ENCODE measurements at places on chromosomes 16 and 17.

DNA sequence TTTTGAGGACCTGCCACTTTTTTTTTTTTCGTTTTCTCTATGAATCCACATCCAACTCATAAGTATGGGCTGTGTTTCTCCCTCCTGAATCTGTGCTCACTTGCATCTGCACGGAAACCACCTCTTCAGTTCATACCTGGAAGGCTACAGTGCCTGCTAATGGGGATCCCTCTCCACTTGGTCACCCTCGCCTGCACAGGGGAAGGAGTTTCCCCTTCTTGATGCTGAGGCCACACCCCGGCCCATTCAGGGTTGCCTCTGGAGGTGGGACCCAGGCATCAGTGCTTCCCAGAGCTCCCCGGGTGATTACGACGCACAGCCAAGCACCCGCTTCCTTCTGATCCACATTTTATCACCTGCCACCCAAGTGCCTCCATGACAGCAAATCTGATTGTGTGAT is 85.9 kb upstream of the TBC1D3K start:
- DNase-seq: no peak

DNA sequence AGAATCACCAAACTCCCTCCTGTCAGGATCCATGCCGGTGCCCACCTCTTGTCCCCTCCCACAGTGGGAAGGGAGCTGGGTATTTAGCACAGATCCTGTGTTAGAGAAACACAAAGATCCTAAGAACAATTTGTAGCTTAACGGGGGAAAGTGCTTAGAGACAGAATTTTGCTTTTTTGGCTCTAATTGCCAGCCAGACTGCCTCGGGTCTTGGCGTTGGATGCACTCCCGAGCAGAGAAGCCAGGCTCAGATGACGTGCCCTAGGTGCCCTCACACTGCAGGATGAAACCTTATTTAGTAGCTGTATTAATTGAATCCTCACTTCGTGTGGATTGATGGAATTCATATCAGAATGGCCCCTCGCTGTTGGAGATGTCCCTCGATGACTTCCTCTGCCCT is 22.5 kb upstream of the MAF start:
- no peak for DNase-seq

- no peak for DNase-seq
These were observed 806 bp downstream of the MRM1 start for GRCh38 chr17:36602030-36602748.

DNA sequence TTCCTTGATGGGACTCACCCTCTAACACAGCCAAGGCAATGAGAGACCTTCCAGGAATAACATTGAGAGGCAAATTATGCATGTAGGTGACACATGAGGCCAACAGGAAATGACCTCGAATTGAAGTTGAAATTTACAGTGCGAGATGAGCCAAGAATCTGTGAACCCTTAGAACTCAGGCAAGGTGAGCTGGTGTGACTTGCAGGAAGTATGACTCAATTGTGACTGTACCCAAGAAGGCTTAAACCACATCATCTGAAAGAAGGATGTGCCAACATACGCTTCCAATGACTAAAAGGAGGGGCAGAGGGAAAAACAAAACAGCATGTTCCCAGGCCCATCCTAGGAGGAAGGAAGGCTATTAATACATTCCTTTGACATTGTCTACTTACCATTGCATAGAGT is 44.8 kb downstream of the PITPNC1 start:
- DNase-seq: peak; percentile 99

GRCh38 chr17:39769974-39770587 is 32.3 kb downstream of the GRB7 start:
- DNase-seq: no peak

DNA sequence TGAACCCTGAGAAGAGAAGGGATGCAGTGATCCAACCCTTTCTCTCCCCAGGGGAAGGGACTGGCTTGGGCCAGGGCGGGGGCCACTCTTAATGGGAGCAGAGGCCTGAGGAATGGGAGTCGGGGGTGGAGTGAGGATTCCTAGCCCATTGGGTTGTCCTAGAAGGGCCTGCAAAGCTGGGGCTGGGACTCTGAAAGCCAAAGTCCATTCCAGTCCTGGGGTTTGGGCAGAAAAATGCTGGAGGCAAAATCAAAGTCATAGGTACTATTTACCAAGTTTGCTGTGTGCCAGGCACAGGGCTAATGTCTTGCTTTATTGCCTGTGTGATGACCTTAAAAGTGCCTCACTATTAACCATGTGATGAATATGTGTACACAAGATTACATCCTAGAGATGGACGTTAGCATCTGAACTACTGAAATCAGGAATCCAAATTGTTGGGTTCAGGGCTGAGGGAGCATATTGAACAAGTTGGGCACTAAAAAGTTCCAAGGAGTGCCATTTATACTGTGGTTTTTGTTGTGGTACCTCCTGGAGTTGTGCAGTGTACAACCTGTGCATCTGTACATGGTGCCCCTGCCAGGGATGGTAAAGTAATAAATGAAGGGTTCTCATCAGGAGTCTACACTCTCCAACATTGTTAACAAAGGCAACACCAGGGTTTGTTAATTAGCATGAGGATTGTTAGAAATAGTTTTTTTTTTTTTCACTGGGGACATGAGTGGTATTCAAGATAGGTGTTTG is 84.4 kb upstream of the NKD1 start:
- DNase-seq: no peak

- no peak for DNase-seq
These were observed 447.0 kb downstream of the SHISA9 start for GRCh38 chr16:13348416-13348815.

DNA sequence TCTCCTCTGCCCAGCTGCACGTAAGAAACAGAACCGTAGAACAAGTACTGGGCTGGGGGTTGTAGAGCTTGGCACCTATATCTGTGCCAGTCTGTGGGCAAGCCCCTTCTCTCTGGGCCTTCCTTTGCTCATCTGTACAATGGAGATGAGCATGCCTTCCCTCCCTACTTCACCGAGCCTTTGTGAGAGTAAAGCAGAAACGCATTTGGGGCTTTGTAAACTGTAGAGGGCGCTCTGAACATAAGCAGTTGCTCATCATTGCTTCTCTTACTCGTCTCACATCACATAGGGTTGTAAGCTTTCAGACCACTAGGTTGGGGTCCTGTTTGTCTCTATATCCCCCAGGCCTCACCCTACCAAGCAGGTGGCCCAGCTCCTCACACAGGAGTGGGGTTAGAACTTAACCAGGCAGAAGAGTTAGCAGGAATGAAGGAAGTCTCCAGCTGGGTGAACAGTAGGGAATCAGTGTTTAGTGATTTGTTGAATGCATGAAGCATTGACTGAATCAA is 15.1 kb downstream of the SAMD14 start:
- peak; percentile 36 for DNase-seq

DNA sequence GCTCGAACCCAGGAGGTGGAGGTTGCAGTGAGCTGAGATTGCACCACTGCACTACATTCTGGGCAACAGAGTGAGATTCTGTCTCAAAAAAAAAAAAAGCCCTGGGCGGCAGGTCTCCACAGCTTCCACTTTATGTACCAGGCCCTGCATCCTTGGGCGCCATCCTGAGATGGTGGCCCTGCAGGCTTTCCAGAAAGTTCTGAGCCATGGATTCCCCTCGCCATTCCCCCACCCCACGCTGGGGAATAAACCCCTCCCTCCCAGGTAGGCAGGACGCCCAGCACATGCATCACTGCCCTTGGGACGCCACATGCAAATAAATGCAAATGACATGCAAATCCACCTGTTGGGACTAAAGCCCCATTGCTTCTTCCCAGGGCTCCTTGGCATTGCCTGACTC is 13.8 kb upstream of the ZNF469 start:
- no peak for DNase-seq

- no peak for DNase-seq
These were observed 1.2 kb downstream of the CYB5D1 start for GRCh38 chr17:7859028-7859427.

GRCh38 chr17:29570521-29570920 is 2.0 kb downstream of the TP53I13 start:
- no peak for DNase-seq

GRCh38 chr17:82732118-82732743 is 3.2 kb upstream of the FN3K start:
- no peak for DNase-seq

GRCh38 chr16:68187505-68187904 is 48.4 kb downstream of the ESRP2 start:
- DNase-seq: no peak

DNA sequence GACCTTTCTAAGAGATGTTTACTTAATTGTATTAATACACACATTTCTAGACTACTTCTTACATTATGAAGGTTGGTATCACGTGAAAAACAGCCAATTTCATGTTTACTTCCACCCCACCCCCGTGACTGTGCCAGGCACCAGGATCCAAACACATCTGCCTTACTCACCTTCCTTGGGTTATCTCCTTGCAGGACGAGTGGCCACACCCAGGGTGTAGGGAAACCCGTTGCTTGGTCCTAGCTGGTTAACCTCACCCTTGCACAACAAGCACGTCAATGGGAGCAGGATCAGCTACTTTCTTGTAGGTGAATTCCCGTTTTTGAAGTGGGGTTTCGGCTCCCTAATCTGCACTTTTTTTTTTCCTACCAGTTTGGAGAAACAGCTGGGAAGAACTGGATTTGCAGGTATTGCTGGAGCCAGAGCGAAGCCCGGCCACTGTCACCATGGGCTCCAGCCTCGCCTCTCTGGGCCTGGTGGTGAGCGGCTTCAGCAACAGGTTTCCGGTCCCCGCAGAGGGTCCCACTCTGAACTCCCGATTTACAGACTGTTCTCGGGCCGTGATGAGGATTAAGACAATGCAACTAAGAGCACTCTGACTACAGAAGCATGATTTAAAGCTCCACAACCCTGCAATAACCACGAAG is 2.1 kb upstream of the UBB start:
- DNase-seq: no peak

GRCh38 chr16:23595951-23596720 is at the start of gene NDUFAB1:
TSS of gene NDUFAB1 (minus strand) at chr16:23596316. CDS start at chr16:23596290, 26 bp downstream.
- peak; percentile 64 for DNase-seq

- DNase-seq: no peak
These were observed 132.0 kb downstream of the SNX11 start for GRCh38 chr17:48239603-48239995.

DNA sequence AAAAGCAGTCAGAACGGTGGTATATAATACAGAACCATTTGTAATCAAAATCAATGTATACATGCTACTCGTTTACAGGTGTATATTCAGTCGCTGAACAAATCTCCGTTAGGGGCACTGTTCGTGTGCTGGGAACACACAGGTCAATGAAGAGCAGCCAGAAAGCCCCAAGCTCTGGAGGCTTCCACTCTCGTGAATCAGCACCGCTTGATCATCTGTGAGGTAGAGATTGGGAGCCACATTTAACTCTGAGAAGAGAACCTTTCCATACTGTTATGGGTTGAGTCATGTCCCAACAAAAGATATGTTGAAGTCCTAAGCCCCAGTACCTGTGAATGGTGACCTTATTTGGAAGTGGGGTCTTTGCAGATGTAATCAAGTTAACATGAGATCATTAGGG is 5.4 kb upstream of the CYTH1 start:
- no peak for DNase-seq

DNA sequence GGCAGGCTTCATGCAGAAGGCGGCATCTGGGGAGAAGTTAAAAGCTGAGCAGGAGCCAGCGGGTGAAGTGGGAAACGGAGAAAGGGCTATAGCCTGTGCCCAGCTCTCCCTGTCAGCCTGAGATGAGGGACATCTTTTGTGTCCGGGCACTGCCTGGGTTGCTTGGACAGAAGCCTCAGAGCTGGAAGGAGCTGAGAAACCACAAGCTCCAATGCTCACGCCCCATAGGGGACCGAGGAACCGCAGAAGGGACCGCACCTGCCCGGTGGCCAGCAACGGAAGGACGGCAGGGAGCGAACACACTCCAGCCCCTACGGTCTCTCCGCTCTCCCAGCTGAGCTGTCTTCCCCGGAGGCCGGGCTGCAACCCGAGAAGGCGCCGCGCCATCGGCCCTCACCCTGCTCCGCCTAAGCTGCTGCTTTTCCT is 175.8 kb downstream of the NPIPB11 start:
- no peak for DNase-seq

GRCh38 chr17:68809148-68809547 is 146.0 kb downstream of the ABCA8 start:
- no peak for DNase-seq

- DNase-seq: peak; percentile 85
These were observed 10.3 kb downstream of the LYRM1 start for GRCh38 chr16:20910781-20911321.

DNA sequence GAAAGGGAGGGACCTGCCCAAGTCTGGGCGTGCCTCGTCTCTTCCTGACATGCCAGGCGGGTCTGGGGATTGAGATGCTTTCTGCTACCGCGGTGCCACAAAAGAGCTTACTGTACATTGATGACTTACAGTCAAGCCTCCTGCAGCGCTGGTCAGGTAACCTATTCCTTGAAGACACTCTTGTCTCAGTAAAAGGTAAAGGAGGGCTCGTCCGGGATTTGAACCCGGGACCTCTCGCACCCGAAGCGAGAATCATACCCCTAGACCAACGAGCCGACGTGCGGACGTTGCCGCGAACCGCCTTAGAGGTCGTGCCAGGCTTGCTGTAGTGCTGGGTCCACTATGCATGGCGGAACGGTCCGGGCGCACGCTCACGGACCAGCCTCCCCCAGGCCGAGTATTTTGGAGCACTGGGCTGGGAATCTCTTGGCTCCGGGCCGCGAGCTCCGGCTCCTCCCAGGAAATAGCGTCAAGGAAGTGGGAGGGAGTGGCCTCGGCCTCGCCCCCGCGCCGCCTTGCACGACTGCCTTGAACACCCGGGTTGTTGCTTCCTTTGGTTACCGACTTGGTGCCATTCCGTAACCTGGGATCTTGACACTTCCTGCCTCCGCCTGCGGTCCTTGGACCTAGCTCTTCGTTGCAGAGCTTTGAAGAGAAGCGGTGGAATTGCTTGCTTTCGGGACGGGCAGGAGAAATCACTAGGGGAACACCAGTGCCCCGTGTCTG is 12.4 kb upstream of the AURKB start:
- DNase-seq: peak; percentile 97

DNA sequence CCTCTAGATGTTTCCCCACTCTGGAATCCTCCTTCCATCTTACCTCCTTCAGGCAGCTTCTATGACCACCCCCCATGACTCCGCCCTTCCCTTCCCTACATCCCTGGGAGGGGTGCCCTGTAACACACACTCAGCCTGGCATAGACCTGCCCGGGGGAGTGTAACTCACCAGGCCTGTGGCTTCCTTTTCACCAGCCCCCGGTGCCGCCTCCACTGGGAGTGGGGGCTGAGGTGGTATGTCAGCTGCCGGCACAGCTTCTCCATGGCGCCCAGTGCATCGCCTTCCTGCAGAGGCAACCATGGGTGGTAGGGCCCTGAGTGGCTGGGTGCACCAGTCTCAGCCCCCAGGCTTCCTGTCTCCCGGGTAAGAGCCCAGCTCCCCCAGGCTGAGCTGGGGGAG is 32.3 kb downstream of the TRPV2 start:
- DNase-seq: no peak
